ENCODE measurements at places on chromosomes 2 and 18. TPM values are rescaled to one million over a fixed set of nuclear protein-coding genes. Genes with fewer than 3 reads are reported as not detected.
A peak's percentile ranks its signal among the peaks of the same experiment; 100 is the strongest.

- DNase-seq, result no peak
- H3K4me3 ChIP-seq, result no peak within 1 kb of the TSS
- H3K27me3 ChIP-seq, result peaks cover 9% of the 10 kb centered on the region
- H3K27ac ChIP-seq, result no peak within 1 kb of the TSS
- H3K36me3 ChIP-seq, result no peaks in the 10 kb centered on the region
Measured at GRCh38 chr2:99255491-99256318, at the start of gene LYG2. LYG2 (minus strand) TSS chr2:99255666; CDS start chr2:99254260, 1,406 bp downstream.

The IDH1 gene
- 80.8 TPM for total RNA-seq

The ASB18 gene
- not detected for total RNA-seq

The CKAP2L gene
- total RNA-seq, result 17.6 TPM

GRCh38 chr2:236319036-236319435 lies 54.8 kb upstream of the ASB18 start:
- H3K4me3 ChIP-seq, result no peak overlapping the region
- H3K36me3 ChIP-seq, result no peaks in the 10 kb centered on the region
- H3K27ac ChIP-seq, result no peak overlapping the region
- H3K27me3 ChIP-seq, result no peaks in the 10 kb centered on the region
- no peaks in the 10 kb centered on the region for H3K4me1 ChIP-seq
- DNase-seq, result no peak

GRCh38 chr2:227774011-227774624 lies 28.4 kb downstream of the SCYGR8 start:
- H3K27ac ChIP-seq, result no peak overlapping the region
- H3K27me3 ChIP-seq, result no peaks in the 10 kb centered on the region
- H3K4me3 ChIP-seq, result no peak overlapping the region
- no peaks in the 10 kb centered on the region for H3K36me3 ChIP-seq
- no peaks in the 10 kb centered on the region for H3K4me1 ChIP-seq
- DNase-seq, result peak; percentile 6

- H3K4me3 ChIP-seq, result no peak overlapping the region
- H3K27ac ChIP-seq, result no peak overlapping the region
- no peak for DNase-seq
- H3K36me3 ChIP-seq, result no peaks in the 10 kb centered on the region
Measured at GRCh38 chr2:10241641-10242430, 60.9 kb upstream of the HPCAL1 start.

DNA sequence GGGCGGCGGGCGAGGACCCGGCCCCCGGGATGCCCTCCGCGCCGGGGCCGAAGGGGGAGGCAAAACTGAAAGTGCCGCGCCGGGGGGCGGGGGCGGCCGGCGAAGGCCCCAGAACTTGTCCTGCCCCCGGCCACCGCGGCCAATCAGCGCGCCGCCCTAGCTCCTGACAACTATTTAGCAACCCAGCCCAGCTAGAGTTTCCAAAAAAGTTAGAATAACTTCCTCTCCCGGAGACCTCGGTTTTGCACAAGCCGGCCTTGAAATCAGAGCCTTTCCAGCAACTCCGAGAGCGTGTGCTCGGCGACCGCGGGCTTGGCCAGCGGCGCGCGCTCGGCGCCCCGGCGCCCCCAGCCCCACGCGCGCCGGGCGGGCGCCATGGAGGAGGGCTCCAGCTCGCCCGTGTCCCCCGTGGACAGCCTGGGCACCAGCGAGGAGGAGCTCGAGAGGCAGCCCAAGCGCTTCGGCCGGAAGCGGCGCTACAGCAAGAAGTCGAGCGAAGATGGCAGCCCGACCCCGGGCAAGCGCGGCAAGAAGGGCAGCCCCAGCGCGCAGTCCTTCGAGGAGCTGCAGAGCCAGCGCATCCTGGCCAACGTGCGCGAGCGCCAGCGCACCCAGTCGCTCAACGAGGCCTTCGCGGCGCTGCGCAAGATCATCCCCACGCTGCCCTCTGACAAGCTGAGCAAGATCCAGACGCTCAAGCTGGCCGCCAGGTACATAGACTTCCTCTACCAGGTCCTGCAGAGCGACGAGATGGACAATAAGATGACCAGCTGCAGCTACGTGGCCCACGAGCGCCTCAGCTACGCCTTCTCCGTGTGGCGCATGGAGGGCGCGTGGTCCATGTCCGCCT lies at the start of gene TWIST2:
TSS of gene TWIST2 (plus strand) at position 245 of the 850 bp plus-strand sequence. CDS start at position 376, 131 bp downstream.
- H3K27ac ChIP-seq, result no peak within 1 kb of the TSS
- no peak for DNase-seq
- H3K36me3 ChIP-seq, result no peaks in the 10 kb centered on the region
- peaks cover 29% of the 10 kb centered on the region for H3K27me3 ChIP-seq
- H3K4me1 ChIP-seq, result no peaks in the 10 kb centered on the region
- H3K4me3 ChIP-seq, result no peak within 1 kb of the TSS

GRCh38 chr2:72826156-72826477 lies 284 bp upstream of the EXOC6B start:
- H3K27ac ChIP-seq, result no peak overlapping the region
- DNase-seq, result no peak
- peaks cover 6% of the 10 kb centered on the region for H3K4me1 ChIP-seq
- H3K4me3 ChIP-seq, result peak overlapping the region; percentile 83

The CYS1 gene
- total RNA-seq, result 0.11 TPM

The METTL8 gene
- total RNA-seq, result 35.1 TPM

The IGFBP5 gene
- total RNA-seq, result 2.5 TPM

The RAPGEF4 gene
- total RNA-seq, result not detected

The SNED1 gene
- total RNA-seq, result 0.02 TPM

The HOXD13 gene
- not detected for total RNA-seq

The GAD1 gene
- total RNA-seq, result 15.7 TPM

All from K562 (cell line).